ENCODE measurements at places on chromosomes 7 and 10.

DNA sequence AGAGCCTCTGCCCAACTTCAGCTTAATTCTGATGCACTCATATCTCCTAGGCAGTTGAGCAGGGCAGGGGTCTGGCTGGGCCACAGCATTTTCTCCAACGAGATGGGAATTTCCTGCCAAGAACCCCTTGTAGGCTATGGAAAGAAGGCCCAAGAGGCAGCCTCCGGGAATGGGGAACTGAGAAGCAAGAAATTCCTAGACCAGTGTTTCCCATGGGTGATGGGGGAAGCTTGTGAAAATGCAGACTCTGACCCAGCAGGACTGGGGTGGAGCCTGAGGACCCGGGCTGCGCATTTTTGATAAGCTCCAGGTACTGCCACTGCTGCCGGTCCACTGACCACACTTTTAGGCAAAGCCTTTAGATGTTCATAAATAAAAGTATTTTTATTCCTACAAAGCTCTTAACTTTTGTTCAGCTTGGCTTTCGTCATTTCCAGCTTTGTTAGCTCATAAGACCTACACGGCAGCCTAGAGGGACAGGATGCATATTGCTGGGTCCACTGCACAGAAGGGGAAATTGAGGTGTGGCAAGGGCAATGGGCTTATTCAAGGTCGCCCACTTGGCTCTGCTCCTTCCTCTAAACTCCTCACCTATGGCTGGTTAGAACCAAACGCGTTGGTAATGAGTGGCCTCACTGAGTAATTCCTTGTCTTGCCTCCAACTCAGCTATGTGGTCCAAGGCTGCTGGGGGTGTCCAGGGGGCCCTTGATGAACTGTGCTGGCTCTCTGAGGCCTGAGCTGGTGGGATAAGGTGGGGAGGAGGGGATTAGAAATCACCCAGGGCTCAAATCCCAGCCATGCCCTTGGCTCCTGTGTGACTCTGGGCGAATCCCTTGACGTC lies 29.5 kb downstream of the ZCCHC24 start:
- DNase-seq: no peak

- DNase-seq: no peak
Observed at GRCh38 chr10:16116404-16117304, 256.3 kb upstream of the MINDY3 start.

DNA sequence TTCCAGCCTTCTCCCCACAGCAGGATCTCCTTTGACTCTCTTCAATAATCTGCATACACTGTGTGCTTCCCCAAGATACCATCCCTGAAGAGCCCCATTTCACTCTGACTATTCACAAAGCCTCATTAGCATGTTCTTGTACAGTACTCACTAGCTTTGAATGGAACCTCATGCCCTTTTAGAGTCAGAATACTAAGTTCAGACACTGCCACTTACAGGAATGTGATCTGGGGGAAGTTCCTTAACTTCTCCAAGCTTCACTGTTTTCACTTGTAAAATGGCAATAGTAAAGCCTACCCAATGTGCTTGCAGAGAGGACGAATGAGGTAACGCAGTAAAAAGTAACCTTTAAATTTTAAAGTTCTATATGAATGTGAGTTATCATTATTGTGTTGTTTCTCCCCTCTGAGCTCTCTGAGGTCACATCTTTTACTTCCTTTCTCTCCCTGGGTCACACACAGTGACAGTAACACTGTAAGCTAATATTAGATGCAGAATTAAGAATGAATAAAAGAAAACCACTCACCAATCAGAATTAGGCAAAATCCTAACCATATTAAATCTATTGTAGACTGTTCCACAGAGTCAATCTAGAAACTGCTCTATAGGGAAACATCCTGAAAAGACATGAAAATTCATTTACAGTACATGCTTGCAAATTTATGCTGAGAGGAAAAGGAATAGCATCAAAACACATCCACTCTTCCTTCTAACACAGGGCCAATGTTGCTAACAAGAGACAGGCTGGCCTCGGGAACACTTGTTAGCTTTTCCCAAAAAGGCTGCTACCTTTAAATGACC lies 64.2 kb upstream of the IL6 start:
- DNase-seq: no peak

DNA sequence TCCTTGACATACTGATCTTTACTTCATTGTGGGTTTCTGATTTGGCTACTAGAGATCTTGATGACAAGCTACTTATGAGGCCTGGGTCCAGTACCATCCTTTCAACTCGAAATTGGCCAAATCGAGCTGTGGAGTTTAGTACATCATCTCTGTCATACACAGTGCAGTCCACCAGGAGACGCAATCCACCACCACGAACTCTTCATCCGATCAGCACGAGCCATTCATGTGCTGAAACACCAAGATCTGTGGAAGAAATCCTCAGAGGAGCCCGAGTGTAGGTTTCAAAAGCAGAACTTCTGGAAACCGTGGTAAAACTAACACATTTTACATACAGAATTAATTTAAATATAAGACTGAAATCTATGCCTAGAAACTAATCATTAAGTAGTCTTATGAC lies 14.2 kb downstream of the DNAJC9 start:
- DNase-seq: no peak

GRCh38 chr10:130434446-130435385 lies 298.5 kb downstream of the GLRX3 start:
- DNase-seq: no peak

DNA sequence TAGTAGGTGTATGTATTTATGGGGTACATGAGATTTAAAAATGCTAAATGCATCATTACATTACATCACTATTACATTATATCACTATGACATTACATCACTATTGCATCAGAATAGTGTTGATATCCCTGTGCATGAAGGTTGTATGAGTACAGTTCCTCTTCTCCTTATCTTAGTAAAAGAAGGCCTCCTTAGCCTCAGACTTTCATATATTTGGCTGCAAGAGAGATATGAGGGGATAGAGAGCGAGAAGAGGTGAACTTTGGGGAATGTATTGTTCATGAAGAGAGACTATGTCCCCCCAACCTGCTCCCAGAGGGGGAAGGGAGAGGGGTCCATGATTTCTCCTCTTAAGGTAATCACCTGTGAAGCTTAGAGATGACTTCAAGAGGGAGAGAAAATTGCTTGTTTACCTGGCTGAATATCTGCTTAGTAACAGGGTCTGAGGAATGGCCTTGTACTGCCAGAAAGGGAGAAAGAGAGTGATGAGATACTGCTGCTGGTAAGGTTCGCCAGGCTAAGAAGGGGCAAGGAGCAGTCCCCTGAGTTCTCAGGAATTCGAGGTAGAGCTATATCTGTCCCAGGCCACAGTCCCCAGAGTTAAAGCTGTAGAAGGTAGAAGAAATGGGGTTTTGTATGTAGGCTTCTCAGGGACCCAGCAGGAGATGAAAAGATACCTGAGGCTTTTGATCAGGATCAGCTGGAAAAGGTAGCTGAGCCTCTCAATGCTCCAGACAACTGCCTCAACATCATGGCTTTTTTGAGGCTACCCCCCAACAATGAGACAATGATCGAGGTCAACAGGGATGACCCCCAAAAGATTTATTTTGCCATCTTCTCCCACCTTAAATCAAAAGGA lies 168.4 kb upstream of the WNT16 start:
- DNase-seq: no peak

DNA sequence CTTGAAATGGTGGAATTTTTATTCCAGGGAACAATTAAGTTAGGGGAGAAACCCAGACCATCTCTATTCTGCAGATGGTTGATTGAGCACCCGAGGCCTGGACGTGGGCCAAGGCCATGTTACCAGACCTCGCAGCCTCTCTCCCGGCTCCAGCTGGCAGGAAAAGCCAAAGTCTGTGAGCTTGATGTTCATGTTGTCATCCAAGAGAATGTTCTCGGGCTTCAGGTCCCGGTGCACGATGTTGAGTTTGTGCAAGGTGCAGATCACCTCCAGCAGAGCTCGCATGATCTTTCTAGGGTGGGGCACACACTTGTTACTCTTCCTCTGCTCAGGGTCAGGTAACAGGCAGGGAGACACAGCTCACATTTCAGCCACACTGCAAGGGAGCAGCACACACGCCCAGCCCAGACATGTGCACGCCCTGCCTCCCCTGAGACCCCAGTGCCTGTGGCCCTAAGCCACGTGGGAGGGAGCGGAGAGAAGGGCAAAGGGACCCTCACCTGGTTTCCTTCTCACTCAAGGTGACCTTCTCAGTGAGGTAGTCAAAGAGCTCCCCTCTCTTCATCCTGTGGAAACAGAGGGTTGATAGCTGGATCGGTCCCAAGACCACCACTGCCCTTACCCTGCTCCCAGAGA lies 9.5 kb downstream of the PHKG1 start:
- no peak for DNase-seq

- DNase-seq: no peak
Observed at GRCh38 chr7:88254721-88255424, 35.0 kb upstream of the SRI start.

- no peak for DNase-seq
Observed at GRCh38 chr7:143384148-143384547, 3.0 kb downstream of the ZYX start.

DNA sequence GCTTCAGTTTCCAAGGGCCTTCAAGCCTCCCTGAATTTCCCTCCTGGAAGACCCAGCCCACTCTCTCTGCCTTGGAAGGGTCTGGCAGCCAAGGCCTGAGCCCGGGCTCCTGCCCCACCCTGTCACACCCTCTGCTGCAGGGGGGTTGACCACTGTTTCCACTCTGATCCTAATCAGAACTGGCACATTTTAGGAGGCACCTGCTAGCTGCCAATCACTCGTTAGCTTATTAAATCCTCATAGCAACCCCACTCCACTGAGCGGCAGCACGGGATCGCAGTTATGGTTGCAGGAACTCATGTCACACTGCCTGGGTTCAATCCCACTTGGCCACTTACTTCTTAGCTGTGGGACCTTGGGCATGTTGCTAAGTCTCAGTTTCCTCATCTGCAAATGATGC lies 12.9 kb downstream of the HSPB1 start:
- DNase-seq: no peak

GRCh38 chr10:24701447-24701846 lies 22.2 kb downstream of the ARHGAP21 start:
- no peak for DNase-seq

- DNase-seq: no peak
Observed at GRCh38 chr7:99748846-99749579, 14.0 kb upstream of the CYP3A7 start.

- DNase-seq: no peak
Observed at GRCh38 chr10:69624245-69624786, 5.7 kb upstream of the FAM241B start.

DNA sequence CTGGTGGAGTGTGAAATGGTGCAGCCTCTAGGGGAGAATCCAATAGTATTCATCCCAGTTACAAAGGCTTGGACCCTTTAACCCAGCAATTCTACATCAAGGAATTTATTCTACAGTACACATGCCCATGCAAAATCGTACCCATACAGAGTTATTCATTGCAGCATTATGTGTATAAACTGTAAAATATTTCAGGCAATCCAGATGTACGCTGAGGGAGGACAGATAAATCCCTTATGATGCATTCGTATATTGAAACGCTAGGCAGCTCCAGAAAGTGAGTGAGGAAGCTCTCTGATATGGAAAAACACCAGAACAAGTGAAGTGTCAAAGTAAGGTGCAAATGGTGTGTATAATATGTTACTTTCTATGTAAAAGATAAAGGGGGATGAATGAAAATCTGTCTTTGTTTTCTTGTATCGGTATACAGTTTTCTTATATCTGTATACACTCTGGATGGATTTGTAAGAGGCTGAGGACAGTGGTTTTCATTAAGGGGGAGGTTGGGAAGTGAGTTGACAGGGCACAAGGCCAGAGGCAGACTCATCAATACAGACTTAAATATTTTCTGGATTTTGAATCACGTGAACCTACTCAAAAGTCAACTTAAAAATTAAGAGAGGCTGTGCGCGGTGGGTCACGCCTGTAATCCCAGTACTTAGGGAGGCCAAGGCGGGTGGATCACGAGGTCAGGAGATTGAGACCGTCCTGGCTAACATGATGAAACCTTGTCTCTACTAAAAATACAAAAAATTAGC lies 17.1 kb downstream of the VWA2 start:
- no peak for DNase-seq

- DNase-seq: no peak
Observed at GRCh38 chr7:100515072-100515532, 23.9 kb upstream of the AGFG2 start.

DNA sequence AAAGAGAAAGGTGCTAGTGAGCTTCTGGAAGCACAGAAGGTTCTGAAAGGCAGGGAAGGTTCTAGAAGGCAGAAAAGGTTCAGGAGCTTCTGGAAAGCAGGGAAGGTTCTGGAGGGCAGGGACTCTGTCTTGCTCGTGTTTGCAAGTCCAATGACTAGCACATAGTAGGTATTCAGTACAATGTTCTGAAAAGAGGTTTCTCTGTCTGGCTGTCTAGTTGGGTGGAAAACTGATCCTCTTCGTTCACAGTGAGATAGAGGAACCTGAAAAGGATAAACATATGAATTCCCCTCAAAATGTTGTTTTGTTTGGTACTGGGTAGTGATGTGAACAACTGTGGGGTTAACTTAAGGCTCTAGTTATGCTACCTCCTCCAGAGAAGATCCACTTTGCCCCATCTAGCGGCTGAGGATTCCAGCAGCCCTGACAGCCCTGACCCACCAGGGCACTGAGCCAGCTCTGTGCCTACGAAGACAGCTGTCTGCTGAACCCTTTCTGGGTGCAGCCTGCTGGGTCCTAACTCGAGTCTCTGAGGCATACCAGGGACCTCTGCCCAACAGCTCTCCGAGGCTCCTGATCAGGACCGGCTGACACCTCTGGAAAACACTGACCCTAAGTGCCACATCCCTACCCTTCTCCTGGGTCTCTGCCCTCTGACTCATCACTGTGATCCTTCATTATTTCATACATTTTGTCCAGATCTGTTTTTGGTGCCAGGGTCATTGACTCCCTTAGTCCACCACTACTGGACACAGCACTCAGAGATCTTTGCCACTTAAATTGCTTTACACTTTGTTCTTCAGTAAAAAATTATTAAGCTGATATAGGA lies 15.4 kb downstream of the PTPRN2 start:
- no peak for DNase-seq

- DNase-seq: no peak
Observed at GRCh38 chr10:13346283-13347042, 1.6 kb downstream of the SEPHS1 start.

- no peak for DNase-seq
Observed at GRCh38 chr10:98340261-98340939, 72.4 kb upstream of the LOXL4 start.

DNA sequence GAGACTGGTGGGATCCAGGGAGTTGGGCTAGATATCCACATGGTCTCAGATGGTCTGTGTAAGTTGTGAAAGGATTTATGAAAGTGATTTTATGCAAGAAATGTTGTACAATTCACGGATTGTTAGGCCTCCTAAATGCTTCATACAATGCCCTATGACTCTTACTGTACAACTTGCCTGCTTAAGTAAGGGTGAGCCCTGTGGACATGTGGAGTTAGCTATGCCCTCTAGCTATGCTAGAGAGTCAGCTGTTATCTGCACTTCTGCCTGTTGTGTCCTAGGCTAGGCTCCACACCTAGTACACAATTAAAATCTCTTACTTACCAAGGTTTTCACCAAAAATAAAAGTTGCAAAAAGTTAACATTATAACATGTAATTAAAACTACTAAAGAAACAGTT lies 1.7 kb upstream of the CFAP43 start:
- DNase-seq: no peak

- no peak for DNase-seq
Observed at GRCh38 chr7:5170251-5170650, 19.8 kb upstream of the WIPI2 start.

- DNase-seq: no peak
Observed at GRCh38 chr7:100173806-100174495, 3.2 kb downstream of the GPC2 start.

Measured in activated CD8-positive, alpha-beta memory T cell treated with anti-CD3 and anti-CD28 coated beads, Interleukin-2, amount 50 U/mL, for 4 hours (primary cell).